Psoas muscle (tissue), 8 donors: ENCODE measurements at places on chromosomes 1 and 21. TPM values are rescaled to one million over a fixed set of nuclear protein-coding genes. Genes with fewer than 3 reads are reported as not detected.

The FBXO2 gene
- total RNA-seq: 3.5 TPM

DNA sequence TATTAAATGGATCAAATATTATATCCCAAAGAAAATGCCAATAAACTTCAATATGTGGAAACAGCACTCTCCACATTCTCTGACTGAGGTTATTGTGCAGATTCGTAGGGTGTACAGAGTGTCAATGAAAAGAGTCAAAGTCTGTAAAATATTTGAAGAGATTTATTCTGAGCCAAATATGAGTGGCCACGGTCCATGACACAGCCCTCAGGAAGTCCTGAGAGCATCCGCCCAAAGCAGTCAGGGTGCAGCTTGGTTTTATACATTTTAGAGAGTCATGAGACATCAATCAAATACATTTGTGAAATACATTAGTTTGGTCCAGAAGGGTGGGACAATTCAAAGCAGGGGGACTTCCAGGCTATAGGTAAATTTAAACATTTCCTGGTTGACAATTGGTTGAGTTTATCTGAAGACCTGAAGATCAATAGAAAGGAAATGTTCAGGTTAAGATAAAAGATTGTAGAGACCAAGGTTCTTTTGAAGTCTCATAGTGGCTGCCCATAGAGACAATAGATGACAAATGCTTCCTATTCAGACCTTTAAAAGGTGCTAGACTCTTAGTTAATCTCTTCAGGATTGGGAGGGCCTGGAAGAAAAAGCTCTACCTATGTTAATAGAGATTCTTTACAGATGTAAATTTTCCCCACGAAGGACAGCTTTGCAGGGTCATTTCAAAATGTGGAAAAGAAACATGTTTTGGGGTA, 569.5 kb downstream of the MATN1 start:
- DNase-seq: no peak

GRCh38 chr1:222136869-222137268, 395.0 kb upstream of the DUSP10 start:
- DNase-seq: no peak

GRCh38 chr1:246417813-246418564, 89.1 kb downstream of the SMYD3 start:
- no peak for DNase-seq

DNA sequence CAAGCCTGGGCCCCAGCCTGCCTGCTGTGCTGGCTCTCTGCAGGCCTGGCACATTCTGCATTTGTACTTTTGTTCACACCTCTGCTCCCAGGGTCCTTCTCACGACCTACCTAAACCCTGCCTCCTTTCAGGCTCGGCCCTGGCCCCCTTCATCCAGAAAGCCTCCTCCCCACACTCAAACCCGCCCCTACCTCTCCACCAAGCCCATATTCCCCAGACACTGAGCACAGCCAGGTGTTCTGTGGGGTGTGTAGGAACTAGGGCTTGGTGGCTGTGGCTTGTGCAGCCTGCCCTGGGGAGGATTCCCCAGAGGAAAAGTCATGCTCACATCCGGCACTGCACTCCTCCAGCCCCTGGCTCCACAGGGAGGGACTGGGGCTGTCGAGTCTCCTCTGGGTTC, 8.2 kb upstream of the MIXL1 start:
- DNase-seq: no peak

The IL10 gene
- 0.44 TPM for total RNA-seq

The ZNF695 gene
- not detected for total RNA-seq

DNA sequence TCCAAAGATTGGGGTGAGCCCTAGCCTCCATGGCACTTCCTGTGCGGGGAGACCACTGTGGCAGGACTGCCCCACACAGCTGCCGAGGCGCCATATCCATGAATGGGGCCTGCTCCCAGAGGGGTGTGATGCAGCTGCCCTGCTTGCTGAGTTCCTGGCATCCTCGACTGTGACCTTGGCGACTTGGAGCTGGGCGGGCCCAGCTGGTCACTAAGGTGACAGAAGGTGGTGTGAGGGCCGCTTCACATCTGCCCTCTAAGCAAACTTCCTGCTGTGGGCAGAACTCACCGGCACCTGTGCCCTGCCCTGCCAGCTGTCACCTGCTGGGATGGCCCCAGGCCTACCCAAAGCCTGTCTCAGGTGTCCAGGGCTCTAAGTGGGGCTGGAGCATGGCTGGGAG, 9.0 kb downstream of the TMEM61 start:
- DNase-seq: no peak

The AADACL3 gene
- total RNA-seq: not detected

The MARK1 gene
- total RNA-seq: 5.4 TPM

DNA sequence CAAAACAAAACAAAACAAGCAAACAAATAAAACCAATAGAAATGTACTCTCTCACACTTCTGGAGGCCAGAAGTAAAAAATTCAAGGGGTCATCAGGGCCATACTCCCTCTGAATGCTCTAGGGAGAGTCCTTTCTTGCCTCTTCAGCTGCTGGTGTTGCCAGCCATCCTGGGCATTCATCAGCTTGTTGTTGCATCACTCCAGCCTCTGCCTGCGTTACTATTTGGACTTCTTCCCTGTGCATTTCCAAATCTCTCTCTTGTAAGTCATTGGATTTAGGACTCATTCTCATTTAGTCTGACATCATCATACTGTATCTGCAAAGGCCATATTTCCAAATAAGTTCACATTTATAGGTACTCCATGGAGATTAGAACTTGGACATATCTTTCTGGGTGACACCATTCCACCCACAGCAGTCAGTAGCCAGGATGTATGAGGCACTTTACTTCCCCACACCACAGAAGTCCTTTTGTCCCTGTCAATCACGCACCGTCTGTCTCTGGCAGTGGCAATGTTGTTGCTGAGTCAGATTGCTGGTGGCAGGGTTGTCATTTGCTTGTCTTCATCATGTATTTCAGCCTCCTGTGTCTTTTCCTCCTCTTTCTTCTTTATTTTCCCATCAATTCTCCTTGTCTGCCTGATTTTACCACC, 151.0 kb upstream of the KCNJ6 start:
- peak; percentile 21 for DNase-seq

- DNase-seq: no peak
These were observed 436.4 kb downstream of the PLA2G4A start for GRCh38 chr1:187264995-187265602.

The PRR9 gene
- not detected for total RNA-seq

DNA sequence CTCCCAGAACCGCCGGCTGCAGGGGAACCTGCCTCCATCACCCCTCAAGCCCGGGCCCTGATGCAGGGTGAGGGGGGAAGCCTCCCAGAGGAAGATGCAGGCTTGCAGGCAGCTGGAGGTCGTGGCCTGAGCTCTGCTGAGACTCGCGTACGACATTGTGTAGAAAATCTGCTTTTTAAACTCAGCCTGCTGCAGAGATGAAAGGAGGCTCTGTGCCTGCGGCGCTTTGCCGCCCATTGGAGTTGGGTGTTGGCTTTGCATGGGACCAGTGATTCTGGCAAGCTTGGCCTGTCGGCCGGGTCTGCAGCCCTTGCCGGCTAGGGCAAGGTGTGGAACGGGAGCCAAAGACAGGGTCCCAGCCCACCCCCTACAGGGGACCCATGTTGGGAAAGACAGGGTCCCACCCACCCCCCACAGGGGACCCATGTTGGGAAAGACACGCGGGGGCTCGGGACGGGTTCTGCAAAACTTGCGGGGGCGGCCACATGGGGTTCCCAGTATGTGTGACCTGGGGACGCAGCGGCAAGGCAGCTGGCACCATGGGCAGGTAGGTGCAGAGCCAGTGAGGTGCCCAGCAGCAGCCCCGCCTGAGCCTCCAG, 55.6 kb downstream of the SLX9 start:
- DNase-seq: peak; percentile 55

DNA sequence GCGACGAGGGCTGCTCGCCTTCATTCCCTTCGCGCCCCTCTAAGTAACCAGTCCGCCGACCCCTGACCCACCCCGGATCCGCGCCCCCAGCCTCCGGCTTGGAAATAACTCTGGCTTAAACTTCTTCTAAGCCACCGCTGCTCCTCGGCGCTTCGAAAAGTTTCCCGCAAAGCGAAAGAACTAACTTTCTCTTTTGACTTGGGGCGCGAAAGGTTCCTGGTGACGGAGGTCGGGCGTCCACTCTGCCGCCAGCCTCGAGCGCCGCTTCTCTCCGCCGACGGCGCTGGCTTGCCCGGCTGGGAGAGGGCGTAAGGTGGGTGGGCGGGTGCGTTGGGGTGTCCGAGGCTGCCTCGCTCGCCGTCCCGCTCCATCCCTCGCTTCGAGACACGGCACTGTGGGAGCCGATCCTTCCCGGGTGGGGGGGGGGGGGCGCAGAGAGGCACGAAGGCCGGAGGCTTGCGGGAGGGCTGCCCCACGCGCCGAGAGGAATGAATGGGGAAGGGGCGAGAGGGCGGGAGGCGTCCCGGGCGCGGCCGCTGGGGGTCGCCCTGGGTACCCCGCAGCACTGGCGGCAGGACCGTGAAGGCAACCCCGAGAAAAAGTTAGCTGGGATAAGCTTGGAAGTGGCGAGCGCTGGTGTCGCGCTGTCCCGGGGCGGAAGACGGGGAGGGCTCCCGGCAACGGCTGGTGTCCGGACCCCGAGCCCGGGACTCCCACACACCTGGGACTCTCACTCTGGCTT, 569 bp downstream of the ATF3 start:
- peak; percentile 70 for DNase-seq

DNA sequence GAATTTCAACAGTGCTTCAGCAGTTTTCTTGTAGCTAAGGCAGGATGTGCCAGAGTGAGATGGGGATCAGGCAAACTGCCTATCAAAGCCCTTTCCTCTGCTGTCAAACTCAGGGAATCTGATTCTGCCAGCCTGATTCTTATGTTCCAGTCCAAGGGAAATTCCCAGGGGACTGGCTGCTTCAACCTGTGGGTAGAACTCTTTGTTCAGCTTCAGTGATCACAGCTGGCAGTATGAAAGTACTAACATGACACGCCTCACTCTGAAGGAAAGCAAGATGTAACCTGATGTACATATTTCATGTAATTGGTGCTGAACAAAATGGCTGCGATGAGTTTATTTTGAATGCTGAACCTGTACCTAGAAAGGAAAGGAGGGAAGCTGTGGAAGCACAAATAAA, 40.1 kb upstream of the SLC5A9 start:
- no peak for DNase-seq

The PRAMEF14 gene
- total RNA-seq: not detected

DNA sequence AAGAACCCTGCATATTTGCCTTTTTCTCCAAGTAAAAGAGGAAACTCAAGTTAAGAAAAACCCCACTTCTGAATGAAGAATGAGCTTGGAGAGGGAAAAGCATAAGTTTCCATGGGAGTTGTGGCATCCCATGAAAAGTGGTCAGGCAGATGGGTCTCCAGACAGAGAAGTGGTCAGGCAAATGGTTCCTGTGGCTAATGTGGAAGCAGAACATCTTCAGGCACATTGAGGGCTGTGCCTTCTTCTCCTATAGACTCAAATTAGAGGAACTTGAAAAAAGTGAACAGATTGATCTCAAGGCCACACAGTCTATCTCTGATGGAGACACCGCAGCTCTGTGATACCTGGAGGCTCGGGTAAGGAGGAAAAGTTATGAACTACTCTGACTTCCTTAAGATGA, 55.7 kb upstream of the KIRREL1 start:
- DNase-seq: no peak

The RNU1-1 gene
- total RNA-seq: 4,558 TPM

DNA sequence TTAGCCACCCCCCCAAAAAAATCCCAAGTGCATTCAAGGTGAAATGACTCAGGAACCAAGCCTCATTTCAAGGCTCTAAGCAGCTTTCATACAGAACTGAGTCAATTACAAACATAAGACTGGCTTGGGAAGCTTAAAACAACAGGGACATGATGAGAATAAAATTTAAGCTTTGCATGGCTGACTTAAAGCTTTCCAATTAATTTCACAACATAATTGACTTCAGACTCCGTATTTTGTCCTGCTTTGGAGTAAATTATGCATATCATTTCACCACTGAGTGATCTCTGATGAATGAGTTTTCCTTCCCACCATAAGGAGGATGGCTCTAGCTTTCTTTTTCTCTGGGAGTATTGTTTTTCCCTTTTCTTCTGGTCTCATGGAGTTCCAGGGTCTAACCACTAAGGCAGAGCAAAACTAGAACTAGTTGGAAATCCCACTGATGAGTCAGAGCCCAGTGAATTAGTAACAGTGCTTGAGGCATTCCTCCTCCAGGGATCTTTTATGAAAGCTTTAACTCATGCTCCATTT, 72.8 kb downstream of the XCL2 start:
- no peak for DNase-seq

The GRHL3 gene
- total RNA-seq: not detected

GRCh38 chr1:209747580-209748262, 8.1 kb upstream of the TRAF3IP3 start:
- DNase-seq: peak; percentile 92

The HDGF gene
- 218 TPM for total RNA-seq

The GJC2 gene
- 0.57 TPM for total RNA-seq

- peak; percentile 66 for DNase-seq
These were observed 991 bp downstream of the SELENBP1 start for GRCh38 chr1:151371370-151372057.

DNA sequence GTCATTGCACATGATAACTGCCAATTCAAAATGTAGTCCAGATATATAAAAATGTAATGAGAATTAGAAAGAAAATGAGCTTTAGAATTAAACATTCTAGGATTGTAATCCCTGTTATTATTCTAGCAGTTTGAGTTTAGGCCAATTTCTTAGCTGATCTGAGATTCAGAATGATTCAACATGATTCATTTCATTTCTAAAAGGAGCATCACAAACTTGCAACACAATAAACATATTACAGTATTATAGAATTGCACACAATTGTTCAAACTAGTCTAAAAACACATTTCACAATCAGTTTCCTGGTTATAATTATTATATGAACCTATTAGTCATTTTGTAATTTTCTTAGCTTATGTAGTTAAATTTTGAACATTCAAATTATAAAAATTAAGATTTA, 43.3 kb upstream of the TSHB start:
- no peak for DNase-seq

- DNase-seq: peak; percentile 88
These were observed at the start of gene LRRC3 for GRCh38 chr21:44454747-44455523. TSS of gene LRRC3 (plus strand) at chr21:44455510. CDS start at chr21:44456645, 1,135 bp downstream.

DNA sequence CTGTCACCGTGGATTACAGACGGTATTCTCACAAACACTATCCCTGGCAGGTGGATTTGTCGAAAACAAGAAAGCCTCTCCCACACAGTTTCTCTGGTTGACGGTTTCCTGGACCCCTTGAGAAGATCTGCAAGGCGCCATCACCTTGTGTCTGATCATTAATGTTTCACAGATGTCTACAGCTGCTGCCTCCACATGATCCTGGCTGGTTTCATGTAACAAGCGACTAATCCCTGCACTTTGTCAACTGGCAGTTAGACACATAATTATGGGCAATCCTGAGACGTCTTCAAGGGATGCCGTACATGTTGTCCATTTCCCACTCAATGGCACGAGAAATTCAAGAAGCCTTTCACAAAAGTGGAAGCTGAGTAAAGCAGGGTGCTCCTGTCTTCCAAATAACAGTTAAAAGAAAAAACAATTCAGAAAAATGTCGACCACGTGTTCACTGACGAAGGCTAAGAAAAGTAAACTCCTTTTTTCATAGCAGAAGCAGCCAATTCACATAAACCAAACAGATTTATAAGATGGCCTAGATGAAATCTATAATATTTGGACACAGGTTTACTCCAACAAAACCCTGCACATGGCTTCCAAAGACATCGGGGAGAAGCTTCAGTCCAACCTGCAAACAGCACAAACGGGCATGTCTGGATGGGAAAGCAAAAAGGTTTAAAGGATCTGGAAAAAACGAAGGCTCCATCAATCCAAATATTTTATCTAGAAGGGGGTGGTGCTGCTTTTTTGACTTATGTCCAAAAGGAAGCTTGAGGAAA, 52.2 kb downstream of the CAPZB start:
- no peak for DNase-seq
